ENCODE measurements at places on chromosomes 5 and 9.
A peak's percentile ranks its signal among the peaks of the same experiment; 100 is the strongest.

DNA sequence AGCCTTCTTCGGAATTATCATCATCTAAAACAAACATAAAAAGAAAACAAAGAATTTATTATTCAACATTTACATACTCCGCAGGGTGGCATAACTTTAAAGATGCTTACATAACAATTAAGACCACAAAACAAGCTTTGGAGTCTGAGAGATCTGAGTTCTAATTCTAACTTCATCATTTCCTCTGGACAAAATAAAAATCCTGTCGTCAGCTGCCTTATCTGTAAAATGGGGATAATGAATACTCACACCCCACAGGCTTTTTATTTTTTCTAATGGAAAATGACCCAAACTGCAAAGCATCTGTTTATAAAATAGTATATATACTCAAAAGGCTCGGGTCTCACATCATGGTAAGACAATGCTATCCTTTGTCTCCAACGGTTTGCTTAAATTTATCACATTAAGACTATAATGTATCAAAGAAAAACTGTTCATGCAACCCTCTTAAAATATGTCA lies 4.3 kb downstream of the ARRDC3 start:
- DNase-seq, result no peak

DNA sequence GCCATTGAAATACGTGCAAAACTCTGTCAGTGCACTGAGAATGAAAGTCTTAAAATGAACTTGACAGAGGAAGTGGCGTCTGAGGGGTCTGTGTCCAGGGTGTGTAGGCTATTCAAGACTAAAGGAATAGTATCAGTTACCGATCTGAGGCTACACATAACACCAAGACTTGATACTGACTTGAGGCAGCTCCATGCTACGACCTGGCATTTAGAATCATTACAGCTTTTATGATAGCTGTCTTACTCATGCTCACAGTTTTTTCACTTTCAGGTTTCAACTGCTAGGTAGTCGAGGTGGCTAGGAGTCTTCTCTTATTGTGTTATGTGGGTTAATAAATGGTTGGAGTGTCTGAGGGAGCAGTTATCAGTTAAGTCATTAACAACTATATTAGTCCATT lies 92.8 kb upstream of the SLCO6A1 start:
- no peak for DNase-seq

- DNase-seq, result no peak
Observed at GRCh38 chr5:136051486-136052220, 22.9 kb downstream of the TGFBI start.

GRCh38 chr5:178496214-178496613 lies 94.0 kb downstream of the COL23A1 start:
- DNase-seq, result no peak

DNA sequence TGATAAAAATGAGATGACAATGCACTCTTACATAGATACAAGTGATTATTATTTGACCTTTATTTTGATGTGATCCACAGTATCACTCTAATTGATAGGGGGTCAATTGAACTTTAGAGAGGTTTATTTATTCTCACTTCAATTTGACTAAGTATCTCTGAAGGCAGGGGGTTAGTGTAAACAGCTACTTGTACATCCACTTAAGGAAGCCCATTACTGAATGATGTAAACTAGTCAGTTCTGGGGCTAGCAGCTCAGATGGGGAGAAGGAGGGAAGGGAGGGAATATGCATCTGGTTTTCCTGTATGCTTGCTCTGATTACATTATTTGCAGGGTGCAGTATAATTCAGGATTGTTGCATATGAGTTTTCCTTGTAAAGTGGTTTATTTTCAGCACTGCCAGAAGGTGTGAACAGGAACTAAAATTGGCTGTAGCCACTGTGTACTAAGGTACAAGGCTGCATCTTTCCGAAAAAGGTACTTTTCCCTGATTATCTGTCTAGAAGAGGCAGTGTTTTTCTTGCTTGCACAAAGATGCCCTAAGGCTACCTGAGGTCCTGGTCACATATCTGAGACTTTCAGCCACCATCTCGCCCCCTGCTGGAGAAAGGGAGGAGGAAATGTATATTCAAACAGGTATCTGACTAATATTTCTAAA lies 51.2 kb downstream of the MRPS27 start:
- DNase-seq, result peak; percentile 46

DNA sequence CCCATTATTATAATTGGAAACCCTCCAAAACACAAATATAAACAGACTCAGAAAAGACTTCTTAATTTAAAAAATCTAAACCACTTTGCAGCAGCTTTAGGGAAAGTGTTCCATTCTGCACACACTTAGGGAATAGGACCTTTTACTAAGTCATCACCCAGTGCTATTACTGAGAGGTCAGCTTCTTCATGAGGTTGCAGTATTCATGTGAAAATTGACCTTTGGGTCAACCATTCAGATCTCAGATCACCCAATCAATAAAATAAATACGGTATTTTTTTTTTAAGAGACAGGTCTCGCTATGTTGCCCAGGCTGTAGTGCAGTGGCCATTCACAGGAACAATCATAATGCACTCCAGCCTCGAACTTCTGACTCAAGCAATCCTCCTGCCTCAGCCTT lies 21.8 kb downstream of the NR6A1 start:
- DNase-seq, result no peak

DNA sequence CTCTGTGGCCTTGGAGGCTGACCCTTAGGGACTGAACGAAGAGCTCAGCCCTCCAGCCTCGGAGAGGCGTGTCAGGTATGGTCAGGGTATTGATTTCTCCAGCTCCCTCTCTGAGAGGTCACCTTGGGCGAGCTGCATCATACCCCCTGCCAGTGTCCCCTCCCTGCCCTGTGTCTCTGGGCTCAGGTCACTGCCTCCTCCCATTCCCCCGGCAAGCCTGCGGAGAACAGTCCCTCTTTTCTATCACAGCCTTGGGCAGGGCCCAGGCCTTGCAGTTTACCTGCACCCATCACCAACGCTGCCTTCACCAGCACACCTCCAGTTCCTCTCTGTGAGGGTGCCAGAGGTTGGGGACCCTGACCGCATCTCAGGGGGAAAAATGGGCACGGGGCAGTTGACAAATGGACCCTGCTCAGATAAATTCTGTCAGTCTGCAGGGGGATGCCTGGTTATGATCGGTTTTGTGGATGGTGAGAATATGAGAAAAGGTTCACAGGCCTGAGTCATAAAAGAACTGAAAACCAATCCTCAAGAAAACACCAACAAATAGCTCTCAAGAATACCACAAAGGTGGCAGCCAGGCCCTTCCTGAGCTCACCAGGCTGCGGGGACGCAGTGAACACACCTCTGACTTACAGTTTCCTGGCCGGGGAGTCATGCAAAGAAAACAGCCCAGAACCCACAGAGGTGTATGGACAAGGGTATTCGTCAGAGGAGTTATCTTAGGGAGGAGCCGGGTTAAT lies 24.7 kb upstream of the RXRA start:
- peak; percentile 41 for DNase-seq

DNA sequence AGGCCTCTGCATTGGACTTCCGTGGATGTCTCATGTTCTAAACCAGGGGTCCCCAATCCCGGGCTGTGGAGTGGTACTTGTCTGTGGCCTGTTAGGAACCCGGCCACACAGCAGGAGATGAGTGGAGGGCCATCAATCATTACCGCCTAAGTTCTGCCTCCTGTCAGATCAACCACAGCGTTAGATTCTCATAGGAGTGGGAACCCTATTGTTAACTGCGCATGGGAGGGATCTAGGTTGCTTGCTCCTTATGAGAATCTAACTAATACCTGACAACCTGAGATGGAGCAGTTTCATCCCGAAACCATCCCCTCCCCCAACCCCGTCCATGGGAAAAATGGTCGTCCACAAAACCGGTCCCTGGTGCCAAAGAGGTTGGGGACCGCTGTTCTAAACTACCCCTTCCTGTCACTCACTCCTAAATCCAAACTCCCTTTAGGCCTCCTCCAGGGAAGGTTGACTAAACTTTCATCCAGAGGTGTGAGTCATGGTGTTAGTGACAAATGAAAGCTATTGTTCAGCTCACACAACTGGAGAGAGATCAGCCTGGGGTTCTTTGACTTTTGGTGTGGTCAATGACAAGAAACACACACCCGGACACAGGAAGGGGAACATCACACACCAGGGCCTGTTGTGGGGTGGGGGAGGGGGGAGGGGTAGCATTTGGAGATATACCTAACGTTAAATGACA lies 9.5 kb downstream of the KCNV2 start:
- DNase-seq, result no peak

GRCh38 chr9:133701981-133702797 lies 36.0 kb downstream of the SARDH start:
- DNase-seq, result peak; percentile 56

GRCh38 chr5:1793966-1794900 lies 5.4 kb downstream of the MRPL36 start:
- DNase-seq, result no peak

DNA sequence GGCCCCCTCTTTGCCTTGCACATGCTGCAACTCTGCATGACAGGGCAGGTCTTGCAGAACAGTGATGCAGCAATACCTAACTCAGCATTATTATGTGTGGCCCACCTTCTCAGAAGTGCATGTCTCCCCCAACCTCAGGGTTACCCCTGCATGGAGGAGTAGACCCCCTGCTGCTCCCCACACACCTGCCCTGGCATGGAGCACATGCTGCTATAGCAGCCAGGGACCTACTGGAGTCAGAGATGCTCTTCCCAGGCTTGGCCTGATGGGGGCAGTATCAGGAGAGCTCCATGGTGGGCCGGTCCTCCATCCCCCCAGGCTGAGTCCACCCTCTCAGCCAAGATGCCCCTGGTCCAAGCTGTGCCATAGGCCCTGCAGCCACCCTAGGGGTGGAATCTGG lies 13.2 kb upstream of the BOD1 start:
- DNase-seq, result no peak

DNA sequence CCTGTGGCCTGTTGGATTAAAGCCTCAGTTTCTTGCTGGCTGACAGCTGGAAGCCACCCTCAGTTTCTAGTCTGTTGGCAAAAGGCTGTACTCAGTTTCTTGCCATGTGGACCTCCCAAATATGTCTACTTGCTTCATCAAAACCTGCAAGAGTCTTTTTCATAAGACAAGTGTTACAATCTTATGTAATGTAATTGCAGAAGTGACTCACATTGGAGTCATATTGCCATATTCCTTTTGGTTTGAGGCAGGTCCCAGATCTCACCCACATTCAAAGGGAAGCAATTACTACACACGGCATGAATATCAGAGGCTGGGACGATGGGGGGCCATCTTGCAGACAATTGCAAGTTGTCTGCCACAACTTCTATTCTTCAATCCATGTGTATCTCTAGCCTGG lies 286.7 kb upstream of the IL12B start:
- no peak for DNase-seq

DNA sequence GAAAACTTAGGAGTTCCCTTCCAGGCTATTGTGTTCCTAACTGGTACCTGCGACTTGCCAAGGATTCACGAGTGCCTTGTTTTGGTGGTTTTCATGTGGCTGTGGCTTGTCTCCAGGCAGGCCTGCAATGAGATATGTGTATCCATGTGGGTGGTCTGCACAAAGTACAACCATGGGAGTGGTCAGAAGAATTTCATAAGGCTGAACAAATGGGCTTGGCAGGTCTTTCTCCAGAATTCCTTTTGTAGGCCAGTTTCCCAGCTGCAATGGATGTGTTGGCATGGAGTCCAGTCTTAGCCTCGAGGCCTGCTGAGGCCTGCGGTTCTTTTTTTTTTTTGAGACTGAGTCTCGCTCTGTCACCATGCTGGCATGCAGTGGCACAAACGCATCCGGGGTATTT lies 28.8 kb upstream of the MELK start:
- no peak for DNase-seq

- no peak for DNase-seq
Observed at GRCh38 chr9:111678293-111678692, 16.9 kb downstream of the GNG10 start.

DNA sequence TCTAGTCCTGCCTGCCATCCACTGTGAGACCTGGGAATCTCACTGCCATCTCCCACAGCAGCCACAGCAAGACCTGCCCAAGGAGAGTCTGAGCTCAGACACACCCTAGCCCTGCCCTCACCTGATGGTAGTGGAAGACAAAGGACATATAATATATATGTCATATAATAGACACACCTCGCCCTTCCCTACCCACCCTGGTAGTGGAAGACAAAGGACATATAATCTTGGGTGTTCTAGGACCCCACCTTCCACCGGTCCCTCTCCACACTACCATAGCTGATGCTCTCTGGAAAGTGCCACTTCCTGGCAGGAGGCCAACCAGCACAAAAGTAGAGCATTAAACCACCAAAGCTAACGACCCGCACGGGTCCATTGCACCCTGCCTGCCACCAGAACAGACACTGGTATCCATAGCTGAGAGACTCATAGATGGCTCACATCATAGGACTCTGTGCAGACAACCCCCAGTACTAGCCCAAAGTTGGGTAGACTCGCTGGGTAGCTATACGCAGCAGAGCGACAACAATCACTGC lies 545.6 kb downstream of the CAAP1 start:
- no peak for DNase-seq

DNA sequence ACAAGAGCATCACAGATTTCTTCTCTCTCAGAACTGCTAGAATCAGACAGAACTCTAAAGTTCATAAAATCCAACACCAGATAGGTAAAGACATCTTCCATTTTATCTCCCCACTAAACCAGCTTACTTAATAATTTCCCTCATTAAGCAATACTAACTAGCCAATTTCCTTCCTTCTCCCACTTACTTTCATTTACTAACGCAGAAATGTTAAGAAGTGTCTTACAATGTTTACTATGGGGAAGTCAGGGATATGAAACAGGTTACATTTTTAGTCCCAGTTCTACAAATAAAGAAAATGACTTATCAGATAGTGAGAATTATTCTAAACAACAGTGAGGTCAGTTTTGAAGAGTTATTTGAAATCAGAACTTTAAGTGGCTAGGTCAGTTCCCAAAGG lies 236.5 kb downstream of the FBXL17 start:
- DNase-seq, result no peak

- no peak for DNase-seq
Observed at GRCh38 chr9:38096238-38096805, 27.3 kb upstream of the SHB start.

DNA sequence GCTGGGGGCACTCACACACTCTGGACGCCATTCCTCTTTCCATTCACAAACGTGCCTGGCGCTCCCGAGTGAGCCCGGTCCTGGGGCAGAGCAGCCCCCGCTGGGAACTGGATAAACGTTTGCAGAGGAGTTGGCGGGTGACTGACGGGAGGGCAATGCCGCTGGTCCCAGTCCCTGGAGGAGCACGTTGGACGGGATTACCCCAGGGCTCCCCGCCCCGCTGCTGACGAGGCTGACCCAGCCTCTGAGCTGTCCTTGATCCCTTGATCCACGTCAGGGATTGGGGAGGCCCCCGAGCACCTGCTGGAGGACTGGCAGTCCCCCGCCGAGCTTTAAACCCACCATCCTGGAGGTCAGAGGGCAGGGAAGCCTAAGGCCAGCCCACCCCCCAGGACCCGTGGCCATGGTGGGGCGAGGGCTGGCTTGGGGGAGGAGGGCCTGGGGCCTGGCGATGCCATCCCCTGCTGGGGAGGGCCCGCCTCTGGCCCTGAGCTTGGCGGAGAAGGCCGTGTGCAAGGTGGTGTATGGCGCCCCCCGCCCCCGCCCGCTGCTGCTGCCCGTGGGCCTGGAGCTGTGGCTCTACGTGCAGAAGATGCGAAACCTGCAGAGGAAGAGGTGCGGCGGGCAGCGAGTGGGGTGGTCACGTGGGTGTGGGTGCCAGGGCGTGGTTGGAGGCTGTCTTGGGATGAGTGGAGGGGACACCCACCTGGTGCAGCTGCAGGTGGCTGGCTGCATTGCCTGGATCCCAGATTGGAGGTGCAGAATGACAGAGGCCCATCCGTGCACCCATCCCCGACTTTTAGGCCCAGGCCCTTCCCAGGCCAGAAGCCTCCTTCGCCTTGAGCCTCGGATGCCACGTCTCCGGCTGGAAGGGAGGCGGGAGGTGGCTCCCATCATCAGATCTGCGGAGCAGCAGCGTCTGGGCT lies 4.5 kb downstream of the GPSM1 start:
- DNase-seq, result no peak
